ENCODE measurements at places on chromosomes 5 and 9.

DNA sequence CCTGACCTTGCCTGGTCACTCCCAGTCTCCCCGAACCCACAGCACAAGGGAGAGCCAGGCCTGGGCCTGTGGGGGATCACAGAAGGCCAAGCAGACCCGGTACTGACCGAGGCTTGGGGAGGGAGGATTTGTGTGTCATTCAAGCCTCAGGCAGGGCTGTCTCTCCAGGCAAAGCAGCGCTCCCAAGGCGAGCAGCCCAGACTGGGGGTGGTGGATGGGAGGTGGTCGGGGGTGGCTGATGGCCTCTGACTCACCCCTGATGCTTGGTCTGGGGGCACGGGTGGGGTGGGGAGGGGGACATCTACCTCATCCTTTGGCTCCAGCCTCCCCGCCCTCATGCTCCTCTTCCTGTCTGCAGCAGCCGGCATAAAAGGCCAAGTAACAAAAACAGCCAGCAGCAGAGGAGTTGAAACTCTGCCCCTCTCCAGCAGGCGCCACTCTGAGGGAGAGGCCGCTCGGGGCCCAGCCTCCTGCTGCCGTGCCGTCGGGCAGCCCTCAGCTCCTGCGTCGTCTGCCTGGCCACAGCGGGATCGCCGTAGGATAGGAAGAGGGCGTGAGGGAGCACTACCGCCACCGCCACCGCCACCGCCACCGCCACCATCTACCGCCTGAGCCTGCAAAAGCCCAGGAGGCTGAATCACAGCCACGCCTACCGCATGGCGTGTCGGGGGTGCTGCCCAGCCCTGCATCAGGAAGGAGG is 166.0 kb downstream of the OLFM1 start:
- peak; percentile 5 for DNase-seq

- DNase-seq, result peak; percentile 33
These were observed 27.8 kb upstream of the GRPEL2 start for GRCh38 chr5:149317281-149318048.

GRCh38 chr5:2864515-2865105 is 113.1 kb upstream of the IRX2 start:
- DNase-seq, result no peak

DNA sequence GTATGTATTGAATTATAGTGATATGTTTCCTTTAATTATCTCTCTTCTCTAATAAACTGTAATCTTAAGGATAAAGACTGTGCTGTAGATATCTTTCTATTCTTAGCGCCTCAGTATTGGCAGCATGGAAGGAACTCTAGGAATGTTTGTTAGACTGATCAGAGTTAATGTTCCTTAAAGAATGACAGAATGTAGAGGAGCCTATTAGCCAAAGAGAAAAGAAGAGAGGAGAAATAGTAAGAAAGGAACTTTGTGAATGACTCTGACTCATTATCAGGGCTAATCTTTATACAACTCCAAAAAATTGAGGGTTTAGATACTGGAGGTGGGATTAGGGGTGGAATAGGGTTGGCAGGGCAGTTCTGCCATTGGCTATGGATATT is 59.0 kb upstream of the NUDT12 start:
- DNase-seq, result no peak

DNA sequence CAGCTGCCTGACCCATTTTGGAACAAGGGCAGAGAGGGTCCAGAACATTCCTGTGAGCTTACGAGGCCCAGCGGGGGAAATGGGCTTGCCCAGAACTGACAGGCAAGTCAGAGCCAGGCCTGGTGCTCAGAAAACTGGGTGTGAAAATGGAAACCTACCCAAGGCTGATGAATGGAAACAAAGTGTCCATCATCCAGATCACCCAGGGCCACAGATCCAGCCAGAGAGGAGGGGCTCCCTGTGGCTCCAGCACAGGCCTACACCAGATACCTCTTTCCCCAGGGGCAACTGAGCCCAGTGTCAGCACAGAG is 3.1 kb downstream of the CLTB start:
- no peak for DNase-seq

GRCh38 chr9:126423916-126424185 is 97.2 kb downstream of the MVB12B start:
- no peak for DNase-seq

GRCh38 chr9:97866848-97867247 is 13.8 kb downstream of the FOXE1 start:
- no peak for DNase-seq

GRCh38 chr5:90390928-90391327 is 18.6 kb downstream of the CETN3 start:
- DNase-seq, result no peak

GRCh38 chr5:113089653-113090335 is 113.2 kb downstream of the DCP2 start:
- no peak for DNase-seq

DNA sequence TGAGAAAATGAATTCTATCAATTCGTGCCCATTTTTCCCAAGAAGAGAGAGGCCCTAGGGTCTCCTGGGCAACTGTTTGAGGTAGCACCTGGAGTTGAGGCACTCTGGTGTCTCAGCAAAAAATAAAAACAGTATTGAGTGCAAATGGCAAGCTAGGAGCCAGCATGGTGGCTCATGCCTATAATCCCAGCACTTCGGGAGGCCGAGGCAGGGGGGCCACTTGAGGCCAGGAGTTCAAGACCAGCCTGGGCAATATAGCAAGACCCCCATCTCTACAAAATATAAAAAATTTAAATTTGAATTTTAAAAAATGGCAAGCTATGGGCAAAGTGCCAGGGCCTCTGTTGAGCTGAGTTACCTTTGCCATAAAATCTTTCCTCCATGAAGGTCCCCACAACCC is 136.0 kb downstream of the CDK5RAP2 start:
- no peak for DNase-seq

GRCh38 chr5:132003170-132003744 is 8.2 kb downstream of the ACSL6 start:
- no peak for DNase-seq

GRCh38 chr5:36610621-36611020 is 4.2 kb downstream of the SLC1A3 start:
- DNase-seq, result no peak

DNA sequence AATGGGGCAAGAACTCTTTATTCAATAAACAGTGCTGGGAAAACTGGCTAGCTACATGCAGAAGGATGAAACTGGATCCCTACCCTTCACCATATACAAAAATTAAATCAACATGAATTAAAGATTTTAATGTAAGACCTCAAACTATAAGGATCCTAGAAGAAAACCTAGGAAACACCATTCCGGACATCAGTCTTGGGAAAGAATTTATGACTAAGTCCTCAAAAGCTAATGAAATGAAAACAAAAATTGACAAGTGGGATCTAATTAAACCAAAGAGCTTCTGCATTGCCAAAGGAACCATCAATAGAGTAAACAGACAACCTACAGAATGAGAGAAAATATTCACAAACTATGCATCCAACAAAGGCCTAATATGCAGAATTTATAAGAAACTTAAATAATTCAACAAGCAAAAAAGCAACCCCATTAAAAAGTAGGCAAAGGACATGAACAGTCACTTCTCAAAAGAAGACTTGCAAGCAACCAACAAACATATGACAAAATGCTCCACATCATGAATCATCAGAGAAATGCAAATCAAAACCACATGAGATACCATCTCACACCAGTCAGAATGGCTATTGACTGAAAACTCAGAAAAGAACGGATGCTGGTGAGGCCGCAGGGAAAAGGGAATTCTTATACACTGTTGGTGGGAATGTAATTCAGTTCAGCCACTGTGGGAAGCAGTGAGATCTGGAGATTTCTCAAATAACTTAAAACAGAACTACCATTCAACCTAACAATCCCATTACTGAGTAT is 104.3 kb upstream of the MAP3K1 start:
- DNase-seq, result no peak
